Lower lobe of right lung (tissue), 2 donors: ENCODE measurements at places on chromosomes 1 and 21.

- DNase-seq = no peak
Observed at GRCh38 chr1:30735124-30735523, 11.7 kb upstream of the MATN1 start.

- no peak for DNase-seq
Observed at GRCh38 chr1:228999446-229000170, 264.3 kb downstream of the RHOU start.

DNA sequence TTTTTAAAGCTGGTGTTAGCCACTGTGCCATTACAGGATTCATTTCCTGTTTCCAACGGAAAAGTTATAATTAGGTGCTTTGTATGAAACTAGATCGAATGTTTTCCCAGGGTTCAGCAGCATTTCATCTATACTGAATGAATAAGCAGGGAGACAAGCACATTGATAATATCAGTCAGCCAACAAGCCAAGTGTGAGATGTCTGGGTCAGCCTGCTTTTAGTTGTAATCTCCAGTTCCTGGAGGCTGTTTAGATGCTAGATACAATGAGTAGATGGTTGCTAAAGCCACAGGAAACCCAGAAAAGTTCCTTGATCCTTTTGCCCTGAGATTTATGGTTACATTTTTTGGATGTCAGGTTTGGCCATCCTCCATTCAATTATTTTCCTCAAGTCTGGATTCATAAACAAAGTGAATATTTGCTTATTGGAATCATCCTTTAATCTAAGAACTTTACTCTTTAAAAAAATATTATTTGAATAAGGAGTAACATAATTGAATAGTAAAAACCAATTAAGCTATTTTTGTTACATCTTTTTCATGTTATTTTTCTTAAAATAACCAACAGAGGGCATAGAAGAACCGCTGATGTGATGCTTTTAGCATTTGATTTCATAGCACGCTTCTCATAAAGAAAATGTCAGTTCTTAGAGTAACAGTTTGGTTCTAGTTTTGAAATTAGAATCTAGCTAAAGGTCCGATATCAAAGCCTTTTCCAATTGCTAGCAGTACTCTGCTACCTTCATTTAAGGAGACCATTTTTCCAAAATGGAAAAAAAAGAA lies 76.6 kb downstream of the HSPA13 start:
- DNase-seq = no peak

- no peak for DNase-seq
Observed at GRCh38 chr21:20703112-20703767, 295.0 kb upstream of the NCAM2 start.

GRCh38 chr1:101310506-101310905 lies 73.7 kb downstream of the S1PR1 start:
- no peak for DNase-seq

GRCh38 chr1:176199707-176200106 lies 7.4 kb downstream of the COP1 start:
- DNase-seq = no peak
